ENCODE measurements at places on chromosomes 7 and 10. TPM values are rescaled to one million over a fixed set of nuclear protein-coding genes. Genes with fewer than 3 reads are reported as not detected.
A peak's percentile ranks its signal among the peaks of the same experiment; 100 is the strongest.

Gene RBP3
- total RNA-seq = not detected

Gene KAZALD1
- 17.6 TPM for total RNA-seq

- no peak overlapping the region for H3K4me3 ChIP-seq
- no peaks in the 10 kb centered on the region for H3K36me3 ChIP-seq
- H3K4me1 ChIP-seq = no peaks in the 10 kb centered on the region
- H3K27me3 ChIP-seq = no peaks in the 10 kb centered on the region
- H3K27ac ChIP-seq = no peak overlapping the region
Observed at GRCh38 chr7:72492461-72493065, 80.4 kb upstream of the CALN1 start.

GRCh38 chr7:101172005-101172853 lies 6.9 kb upstream of the VGF start:
- no peak overlapping the region for H3K27ac ChIP-seq
- H3K36me3 ChIP-seq = no peaks in the 10 kb centered on the region
- no peak for DNase-seq
- H3K27me3 ChIP-seq = no peaks in the 10 kb centered on the region
- H3K4me3 ChIP-seq = no peak overlapping the region

DNA sequence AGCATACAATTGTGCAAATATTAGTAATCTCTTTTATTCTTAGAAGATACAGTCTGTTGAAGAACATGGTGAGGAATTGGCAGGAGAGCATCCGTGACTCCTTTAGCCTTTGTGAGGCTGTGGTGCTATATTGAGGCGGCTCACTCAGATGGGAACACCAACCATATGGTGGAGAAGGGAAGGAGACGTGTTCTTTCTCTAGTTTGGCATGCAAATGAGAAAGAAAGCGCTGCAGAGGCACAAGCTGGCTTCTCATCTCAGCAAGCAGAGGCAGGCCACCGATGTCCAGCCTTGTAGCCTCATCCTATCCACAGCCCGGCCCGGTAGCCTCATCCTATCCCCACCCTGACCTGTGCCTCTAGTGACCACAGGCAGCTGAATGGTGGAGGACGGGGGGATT lies 288.3 kb downstream of the CAMK1D start:
- no peak overlapping the region for H3K27ac ChIP-seq
- no peaks in the 10 kb centered on the region for H3K4me1 ChIP-seq
- DNase-seq = no peak
- no peaks in the 10 kb centered on the region for H3K36me3 ChIP-seq
- H3K4me3 ChIP-seq = no peak overlapping the region
- H3K27me3 ChIP-seq = no peaks in the 10 kb centered on the region

DNA sequence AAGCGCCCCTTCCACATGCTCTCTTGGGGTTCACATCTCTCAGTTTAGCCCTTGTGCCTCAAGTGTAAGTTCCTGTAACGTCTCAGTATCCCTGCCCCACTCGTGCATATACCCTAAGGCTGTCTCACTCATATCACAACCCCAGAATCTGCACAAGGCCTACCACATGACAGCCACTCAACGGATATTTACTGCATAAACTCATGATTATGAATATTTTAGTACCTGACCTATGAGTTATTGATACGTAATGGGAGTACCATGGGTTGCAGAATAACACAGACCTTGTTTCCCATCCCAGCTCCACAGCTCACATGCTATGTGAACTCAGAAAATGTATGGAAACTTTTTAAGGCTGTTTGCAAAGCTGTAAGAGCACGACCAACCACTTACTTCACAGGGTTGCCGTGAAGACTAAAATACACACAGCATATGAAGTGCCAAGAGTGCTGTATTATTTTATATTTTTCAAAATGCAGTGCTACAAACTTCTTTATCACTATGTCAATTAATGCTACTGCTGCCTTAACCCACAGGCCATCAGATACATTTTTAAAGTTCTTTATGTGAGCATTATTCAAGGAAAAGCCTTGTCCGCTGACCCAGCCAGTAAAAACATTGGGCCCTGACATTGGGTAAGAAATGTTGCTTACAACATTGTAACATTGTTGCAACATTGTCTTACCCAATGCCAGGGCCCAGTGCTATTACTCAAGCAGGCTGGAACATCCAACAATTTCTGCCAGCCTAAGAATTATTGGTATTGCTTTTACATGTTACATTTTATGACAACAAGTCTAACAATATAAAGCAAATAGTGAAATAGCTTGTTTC lies 97.2 kb downstream of the JAZF1 start:
- H3K27ac ChIP-seq = peak overlapping the region; percentile 38
- no peaks in the 10 kb centered on the region for H3K27me3 ChIP-seq
- peaks cover 9% of the 10 kb centered on the region for H3K4me1 ChIP-seq
- peak; percentile 54 for DNase-seq

GRCh38 chr7:89975577-89975976 lies 178.7 kb upstream of the STEAP1 start:
- H3K4me3 ChIP-seq = no peak overlapping the region
- no peak overlapping the region for H3K27ac ChIP-seq
- no peaks in the 10 kb centered on the region for H3K4me1 ChIP-seq
- no peak for DNase-seq
- no peaks in the 10 kb centered on the region for H3K36me3 ChIP-seq

- H3K36me3 ChIP-seq = no peaks in the 10 kb centered on the region
- H3K27me3 ChIP-seq = no peaks in the 10 kb centered on the region
- H3K4me1 ChIP-seq = no peaks in the 10 kb centered on the region
- H3K4me3 ChIP-seq = no peak overlapping the region
- DNase-seq = peak; percentile 47
- no peak overlapping the region for H3K27ac ChIP-seq
Observed at GRCh38 chr7:1843921-1844335, 173.9 kb downstream of the ELFN1 start.

GRCh38 chr7:87648316-87648715 lies 20.1 kb downstream of the RUNDC3B start:
- H3K27ac ChIP-seq = no peak overlapping the region
- DNase-seq = no peak
- no peaks in the 10 kb centered on the region for H3K36me3 ChIP-seq
- H3K27me3 ChIP-seq = no peaks in the 10 kb centered on the region

DNA sequence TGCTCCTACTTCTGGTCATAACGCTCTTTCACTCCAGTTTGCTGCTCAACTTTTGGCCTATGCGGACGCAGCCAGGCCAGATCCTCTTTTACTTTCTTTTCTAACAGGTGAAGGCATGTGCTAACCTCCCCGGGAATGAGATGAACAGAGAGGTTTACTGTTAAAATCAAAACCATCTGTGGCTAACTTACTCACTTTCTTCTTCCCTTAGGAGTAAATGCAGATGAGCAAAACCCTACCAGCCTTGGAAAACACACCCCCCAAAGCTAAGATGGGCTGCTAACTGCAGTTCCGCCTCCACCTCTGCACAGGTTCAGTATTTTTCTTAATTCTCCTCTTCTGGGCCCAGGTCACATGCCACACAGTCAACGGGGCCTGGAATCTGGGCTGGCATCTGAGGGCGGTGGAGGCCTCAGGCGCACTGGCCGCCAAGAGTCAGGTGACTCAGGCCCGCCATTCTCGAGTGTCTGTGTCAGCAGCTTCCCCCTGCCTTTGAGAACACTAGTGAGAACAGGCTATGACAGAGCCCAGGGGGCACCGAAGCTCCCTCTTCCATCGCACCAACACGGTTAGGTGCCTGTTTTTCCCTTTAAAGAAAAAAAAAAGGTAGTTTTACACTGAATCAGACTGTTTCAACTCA lies 11.1 kb downstream of the FAM53B start:
- no peak overlapping the region for H3K4me3 ChIP-seq
- H3K36me3 ChIP-seq = no peaks in the 10 kb centered on the region
- no peaks in the 10 kb centered on the region for H3K27me3 ChIP-seq
- peak; percentile 91 for DNase-seq
- no peak overlapping the region for H3K27ac ChIP-seq

DNA sequence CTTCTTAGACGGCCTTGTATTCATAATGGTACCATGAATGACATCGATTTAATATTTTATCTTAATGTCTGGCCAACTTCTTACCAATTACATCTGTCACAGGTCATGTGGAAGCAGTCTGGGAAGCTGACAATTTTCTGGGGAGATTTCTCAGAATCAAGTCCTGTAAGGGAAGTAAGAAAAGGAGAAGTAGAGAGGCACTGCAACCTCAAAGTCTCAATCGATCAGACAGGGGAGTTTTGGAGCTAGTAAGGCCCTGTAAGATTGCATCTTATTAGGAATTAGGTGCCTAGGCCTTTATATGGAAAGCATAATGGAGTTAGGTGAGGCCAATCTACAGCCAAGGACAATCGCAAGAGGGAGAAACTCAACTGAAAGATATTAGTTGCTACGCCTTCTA lies 694.6 kb upstream of the SORCS1 start:
- H3K4me1 ChIP-seq = no peaks in the 10 kb centered on the region
- H3K27ac ChIP-seq = no peak overlapping the region
- no peaks in the 10 kb centered on the region for H3K36me3 ChIP-seq
- DNase-seq = no peak
- no peaks in the 10 kb centered on the region for H3K27me3 ChIP-seq
- H3K4me3 ChIP-seq = no peak overlapping the region

DNA sequence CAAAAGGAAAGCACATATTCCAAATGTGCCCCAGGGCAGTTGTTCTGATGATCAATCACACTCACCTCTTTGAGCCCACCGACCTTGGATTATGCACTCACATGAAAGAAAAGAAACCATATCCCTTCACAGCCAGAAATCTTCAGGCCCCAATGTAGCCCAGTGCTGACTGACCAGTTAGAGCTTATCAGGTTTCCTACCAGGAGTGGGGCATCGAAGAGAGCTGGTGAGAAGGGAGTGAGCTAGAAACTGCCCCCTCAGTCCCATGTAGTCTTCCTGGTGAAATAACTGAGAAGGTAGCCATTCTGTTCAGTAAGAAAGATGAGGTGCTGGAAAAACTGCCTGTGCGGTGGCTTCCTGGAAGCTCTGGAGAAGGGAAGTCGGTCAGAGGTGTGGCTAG lies 32.2 kb downstream of the NRCAM start:
- H3K27me3 ChIP-seq = no peaks in the 10 kb centered on the region
- no peak overlapping the region for H3K4me3 ChIP-seq
- H3K36me3 ChIP-seq = no peaks in the 10 kb centered on the region

DNA sequence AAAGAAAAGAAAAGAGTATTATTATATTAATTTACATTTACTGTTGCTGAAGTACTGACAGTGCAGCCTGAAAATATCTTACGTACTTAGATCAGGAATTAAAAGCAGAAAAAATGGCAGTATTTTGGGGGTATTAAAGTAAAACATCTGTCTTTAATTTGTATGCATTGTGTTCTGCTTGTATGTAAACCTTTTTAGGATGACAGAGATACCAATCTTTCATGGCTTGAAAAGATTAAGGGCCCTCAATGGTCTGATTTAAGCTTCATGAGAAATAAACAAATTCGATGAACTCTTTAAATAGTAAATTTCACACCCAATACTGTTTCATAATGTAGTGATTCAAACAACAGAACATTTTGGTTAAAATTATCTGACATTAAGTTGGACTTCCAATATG lies 116.3 kb downstream of the MLLT10 start:
- H3K36me3 ChIP-seq = peaks cover 1% of the 10 kb centered on the region
- H3K4me1 ChIP-seq = no peaks in the 10 kb centered on the region
- DNase-seq = no peak
- H3K27ac ChIP-seq = no peak overlapping the region
- no peaks in the 10 kb centered on the region for H3K27me3 ChIP-seq
- no peak overlapping the region for H3K4me3 ChIP-seq

- H3K36me3 ChIP-seq = no peaks in the 10 kb centered on the region
- no peaks in the 10 kb centered on the region for H3K27me3 ChIP-seq
- no peak overlapping the region for H3K4me3 ChIP-seq
- no peak overlapping the region for H3K27ac ChIP-seq
Observed at GRCh38 chr7:55523366-55523765, 48.9 kb downstream of the VOPP1 start.

DNA sequence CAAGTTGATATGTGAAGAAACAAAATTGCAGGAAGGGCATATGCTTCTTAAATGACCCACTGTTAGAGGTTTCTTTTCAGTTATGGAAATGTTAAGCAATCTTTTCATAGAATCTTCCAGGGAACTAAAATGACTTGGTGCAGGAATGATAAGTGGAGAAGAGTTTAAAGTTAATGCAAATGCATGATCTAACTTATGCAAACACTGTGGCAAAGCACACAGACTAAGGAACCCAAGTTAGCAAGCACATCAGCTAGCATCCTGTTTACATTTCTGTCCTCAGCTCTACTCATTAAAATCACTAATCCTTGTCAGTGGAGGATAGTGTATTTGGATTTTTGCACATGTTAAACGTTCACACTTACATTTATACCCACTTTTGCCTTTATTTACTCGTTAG lies 9.3 kb downstream of the CLCN1 start:
- H3K27me3 ChIP-seq = no peaks in the 10 kb centered on the region
- no peak overlapping the region for H3K4me3 ChIP-seq
- no peaks in the 10 kb centered on the region for H3K36me3 ChIP-seq
- DNase-seq = no peak
- H3K27ac ChIP-seq = no peak overlapping the region
